ENCODE measurements at places on chromosomes 12 and 14. TPM values are rescaled to one million over a fixed set of nuclear protein-coding genes. Genes with fewer than 3 reads are reported as not detected.

DNA sequence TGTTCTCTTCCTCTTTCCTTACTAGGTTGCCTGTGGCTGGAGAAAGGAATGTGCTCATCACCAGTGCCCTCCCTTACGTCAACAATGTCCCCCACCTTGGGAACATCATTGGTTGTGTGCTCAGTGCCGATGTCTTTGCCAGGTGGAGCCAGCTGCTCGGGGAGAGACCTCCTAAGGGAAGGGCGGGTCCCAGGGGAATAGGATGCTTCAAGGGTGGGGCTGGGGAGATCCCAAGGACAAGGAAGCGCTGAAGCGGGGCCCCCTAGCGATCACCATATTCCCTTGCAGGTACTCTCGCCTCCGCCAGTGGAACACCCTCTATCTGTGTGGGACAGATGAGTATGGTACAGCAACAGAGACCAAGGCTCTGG, 10.2 kb downstream of the MARS1 start:
- no peak for DNase-seq

DNA sequence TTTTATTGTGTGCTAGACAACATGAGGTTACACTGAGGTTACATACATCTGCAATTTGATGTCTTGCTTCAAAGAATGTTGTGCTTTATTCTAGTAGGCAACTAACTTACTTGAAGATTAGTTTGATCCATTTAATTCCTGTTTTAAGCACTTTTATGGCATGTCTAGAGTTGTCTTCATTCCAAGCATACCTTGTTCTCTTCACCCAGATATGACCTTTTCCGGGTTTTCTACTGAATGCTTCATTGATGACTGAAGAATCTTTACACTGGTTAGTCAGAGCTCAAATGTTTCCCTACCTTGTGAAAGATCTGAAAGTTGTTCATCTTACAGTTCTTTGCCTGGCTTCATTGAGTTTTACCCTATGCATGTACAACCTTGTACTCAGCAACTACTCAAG, 274.0 kb upstream of the KITLG start:
- peak; percentile 96 for DNase-seq

DNA sequence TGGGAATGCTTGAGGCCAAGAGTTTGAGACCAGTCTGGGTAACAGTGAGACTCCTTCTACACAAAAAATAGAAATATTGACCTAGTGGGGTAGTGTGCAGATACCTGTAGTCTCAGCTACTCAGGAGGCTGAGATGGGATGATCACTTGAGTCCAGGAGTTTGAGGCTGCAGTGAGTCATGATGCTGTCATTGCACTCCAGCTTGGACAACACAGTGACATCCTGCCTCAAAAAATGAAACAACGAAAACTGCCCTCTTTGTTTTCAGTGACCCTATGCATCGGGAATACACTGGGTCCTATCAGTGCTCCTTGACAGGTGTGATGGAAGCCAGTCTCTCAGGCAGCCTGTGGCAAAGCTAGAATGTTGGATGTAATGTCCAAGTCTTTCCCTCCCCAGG, 311.5 kb upstream of the OR4E1 start:
- no peak for DNase-seq

- no peak for DNase-seq
These were observed 13.8 kb downstream of the NFKBIA start for GRCh38 chr14:35390577-35391387.

DNA sequence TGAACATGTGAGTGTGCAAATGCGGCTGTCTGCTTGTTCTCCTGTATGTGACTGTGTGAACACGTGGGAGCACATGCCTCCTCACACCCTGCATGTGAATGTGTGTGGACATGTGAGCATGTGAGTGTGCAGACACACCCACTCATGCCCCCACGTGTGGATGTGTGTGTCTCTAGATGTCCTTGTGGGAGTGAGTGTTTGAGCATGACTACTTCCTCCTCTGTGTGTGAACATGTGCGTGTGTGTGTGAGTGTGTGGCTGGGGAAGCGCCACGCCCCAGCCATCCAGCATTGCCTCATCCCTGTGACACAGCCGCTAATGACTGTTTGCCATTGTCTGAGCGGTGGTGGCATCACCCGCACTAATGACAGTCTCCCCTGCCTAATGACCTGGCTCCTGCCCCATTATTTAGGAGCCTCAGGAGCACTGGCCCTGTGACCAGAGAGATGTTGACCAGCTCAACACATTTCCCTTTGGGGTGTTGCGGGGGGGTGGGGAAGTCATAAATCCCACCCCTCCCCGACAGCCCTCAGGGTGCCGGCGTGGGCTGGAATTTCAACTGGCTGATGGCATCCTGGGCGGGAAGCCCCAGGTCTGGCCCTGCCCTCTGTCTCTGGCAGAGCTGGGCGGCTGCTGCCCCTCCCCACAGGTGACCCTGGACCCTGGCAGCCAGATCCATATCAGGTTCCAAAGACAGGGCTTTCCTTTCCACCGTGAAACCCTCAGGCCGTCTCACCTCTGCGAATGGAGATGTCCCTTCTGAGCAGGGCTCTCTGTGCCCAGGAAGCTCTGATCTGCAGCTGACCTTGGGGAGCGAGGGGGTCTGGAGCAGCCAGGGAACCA, 11.5 kb upstream of the KRT80 start:
- peak; percentile 56 for DNase-seq

DNA sequence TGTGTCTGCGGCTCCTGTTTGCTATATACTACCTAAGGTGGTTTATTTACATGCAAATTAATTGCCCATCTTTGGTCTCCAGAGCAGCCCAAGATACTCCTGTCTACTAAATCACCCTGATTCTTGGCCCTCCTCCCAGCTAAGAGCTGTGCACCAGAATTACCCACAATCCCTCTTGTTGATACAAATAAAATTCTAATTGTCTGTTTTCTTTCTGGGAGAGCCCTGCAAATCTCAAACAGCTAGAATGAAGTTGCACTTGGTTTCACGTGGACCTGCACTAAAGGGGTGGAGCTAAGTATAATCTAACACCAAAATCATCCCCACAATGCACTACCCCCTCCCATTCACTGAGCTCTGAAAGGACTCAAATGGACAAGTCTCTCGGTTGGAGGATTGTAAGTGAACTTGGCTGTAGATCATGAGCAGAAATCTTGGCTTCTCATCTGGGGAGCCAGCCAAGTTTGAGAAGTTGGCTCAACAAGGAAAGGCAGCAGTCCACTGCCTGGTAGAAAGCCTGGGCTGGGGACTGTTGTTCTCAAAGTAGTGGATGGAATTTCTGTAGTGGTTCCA, 6.6 kb downstream of the MAX start:
- DNase-seq, result no peak

GRCh38 chr12:57613427-57614109, 2.3 kb downstream of the ARHGEF25 start:
- no peak for DNase-seq

- no peak for DNase-seq
These were observed 778 bp downstream of the TCP11L2 start for GRCh38 chr12:106303202-106303820.

BLTP3B gene
- 14.5 TPM for total RNA-seq

All from epithelial cell of proximal tubule (primary cell).